Inflammatory macrophage treated with lipopolysaccharide for 1 hour (primary cell): ENCODE measurements at places on chromosomes 11 and 22.

DNA sequence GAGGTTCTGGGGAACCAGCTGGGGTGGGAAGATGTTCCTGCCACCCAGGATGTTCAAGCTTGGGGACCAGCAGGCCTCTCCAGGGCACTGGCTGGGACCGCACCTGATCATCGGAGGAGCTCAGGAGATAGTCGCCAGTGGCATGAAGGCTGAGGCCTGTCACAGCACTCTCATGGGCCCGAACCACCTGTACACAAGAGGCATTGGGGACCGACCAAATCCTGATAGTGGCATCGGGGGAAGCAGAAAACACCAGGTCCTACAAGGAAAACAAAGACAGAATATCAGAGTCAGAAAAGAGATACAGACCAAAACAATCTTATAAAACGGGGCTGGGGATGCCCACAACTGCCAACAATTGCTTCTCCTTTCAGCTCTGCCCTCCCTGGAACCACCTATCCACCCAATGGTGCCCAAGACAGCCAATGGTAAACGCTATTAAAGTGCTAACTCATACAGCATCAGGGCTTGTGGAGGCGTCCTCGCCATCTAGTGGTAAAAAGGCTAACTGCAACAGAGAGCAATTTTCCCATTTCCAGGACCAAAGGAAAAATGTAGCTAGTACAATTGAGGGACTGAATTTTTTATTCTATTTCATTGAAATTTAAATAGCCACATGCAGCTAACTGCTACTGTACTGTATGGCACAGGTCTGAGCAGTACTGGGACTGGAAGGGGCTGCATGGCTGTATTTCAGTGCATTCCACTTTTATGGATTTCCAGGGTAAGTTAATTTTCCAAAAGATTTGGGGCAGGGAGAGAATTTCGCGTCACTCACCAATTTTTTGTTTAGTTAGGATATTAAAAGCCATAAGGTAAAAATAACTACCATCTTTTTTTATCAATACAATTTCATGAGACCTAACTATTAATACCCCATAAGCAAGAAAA, 7.1 kb downstream of the PRPF19 start:
- DNase-seq, result peak; percentile 87

DNA sequence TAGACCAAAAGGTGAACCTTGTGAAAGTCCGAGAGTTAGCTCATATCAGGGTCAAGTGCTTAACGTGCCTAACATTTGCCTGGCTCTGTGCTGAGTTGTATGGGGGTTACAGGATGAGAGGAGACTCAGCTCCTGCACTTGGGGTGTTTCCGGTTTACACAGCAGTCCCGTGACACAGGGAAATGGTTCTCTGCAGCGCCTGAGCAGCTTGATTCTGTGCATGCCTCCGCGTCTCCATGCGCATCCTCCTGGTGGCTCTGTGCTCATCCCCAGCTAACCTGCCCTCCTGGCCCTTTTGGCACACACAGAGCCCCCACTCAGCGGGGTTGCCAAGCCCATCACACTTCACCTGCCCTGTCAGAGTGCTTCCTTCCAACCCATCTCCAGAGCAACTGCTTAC, 238.3 kb upstream of the TBCEL start:
- no peak for DNase-seq

DNA sequence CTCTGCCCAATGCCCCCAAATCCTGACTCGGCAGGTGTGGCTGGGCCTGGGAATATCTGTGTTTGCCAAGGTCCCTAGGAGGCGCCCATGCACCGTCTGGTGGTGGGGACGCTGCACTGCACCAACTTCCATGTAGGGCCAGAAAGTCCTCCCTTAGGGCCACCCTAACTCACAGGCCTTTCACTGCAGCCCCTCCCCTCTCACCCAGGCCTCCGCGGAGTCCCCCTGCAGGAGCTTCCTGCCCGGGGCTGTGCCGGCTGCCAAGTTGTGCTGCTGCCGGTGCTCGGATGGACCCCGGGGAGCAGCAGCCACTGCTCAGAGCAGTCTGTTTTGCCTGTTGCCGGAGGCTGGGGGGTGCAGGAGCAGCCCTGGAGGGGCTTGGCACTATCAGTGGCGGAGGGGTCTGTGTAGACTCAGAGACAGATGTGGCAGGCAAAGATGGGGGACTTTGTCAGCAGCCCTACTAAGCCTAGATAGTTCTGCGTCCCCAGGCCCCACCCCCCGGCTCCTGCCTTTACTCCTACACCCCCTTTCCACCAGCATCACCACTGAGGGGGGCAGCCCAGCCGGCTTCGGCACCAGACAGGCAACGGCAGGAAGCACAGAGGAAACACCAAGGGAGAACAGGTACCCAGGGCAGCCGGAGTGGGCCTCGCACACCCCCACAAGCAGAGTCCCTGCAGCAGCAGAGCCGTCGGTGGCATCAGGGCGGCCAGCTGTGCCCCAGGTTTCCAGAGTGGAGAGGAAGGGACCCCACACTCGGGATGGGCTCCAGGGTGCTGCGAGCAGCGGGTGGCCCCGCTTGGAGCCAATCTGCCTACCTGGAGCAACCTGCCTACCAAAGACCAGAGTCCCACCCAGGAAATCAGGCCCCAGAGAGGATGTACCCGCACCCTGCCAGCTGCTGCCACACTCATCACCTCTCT, 124.3 kb downstream of the TRIM29 start:
- peak; percentile 18 for DNase-seq

GRCh38 chr11:7672960-7673723, at the start of gene CYB5R2:
Gene CYB5R2, minus strand, starts transcription at chr11:7673500. Its CDS starts 675 bp downstream, at chr11:7672825.
- peak; percentile 23 for DNase-seq

- DNase-seq, result peak; percentile 98
Observed at GRCh38 chr11:72805216-72805615, 9.0 kb upstream of the ATG16L2 start.

DNA sequence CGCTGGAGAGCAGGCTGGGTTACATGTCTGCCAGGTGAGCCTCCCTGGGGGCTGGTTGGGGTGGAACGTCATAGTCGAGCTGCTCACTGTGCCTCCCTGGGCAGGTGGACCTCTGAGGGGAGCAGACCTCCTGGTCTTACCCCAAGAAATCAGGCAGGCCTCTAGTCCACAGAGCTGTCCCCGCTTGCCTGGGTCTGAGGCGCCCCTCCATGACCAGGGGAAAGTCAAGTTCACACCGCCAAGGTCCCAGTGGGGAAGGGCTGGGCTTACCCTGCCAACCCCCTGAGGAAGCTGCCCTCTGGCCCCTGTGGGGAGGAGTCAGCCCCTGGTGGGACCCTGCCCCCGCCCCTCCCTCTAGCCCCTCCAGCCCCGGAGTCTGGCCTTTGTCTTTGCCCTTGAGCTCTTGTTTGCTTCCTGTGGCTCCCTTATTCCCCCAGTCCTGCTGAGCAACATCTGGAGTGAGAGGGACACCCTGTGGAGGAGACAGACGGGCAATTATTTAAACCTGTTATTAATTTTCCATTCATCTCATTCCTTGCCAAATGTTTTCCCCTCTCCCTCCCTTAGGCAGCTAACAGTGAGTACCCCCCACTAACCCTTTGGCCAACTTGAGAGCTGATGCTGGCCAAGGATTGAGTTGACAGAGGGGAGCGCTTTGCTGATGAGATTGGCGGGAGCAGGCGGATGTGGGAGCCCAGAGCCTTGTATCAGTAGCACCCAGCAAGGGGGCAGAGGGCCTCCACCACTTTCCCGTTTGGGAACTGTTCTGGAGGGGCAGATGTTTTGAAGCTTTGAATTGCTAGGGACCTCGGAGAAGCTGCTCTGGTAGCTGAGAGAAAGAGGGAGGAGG, 83.4 kb downstream of the CEP164 start:
- no peak for DNase-seq

- DNase-seq, result peak; percentile 69
Observed at GRCh38 chr22:45227645-45228400, 12.9 kb downstream of the KIAA0930 start.

- no peak for DNase-seq
Observed at GRCh38 chr11:115085461-115086210, 407.3 kb downstream of the NXPE2 start.

GRCh38 chr22:25156736-25157135, 42.9 kb upstream of the CRYBB3 start:
- DNase-seq, result no peak

DNA sequence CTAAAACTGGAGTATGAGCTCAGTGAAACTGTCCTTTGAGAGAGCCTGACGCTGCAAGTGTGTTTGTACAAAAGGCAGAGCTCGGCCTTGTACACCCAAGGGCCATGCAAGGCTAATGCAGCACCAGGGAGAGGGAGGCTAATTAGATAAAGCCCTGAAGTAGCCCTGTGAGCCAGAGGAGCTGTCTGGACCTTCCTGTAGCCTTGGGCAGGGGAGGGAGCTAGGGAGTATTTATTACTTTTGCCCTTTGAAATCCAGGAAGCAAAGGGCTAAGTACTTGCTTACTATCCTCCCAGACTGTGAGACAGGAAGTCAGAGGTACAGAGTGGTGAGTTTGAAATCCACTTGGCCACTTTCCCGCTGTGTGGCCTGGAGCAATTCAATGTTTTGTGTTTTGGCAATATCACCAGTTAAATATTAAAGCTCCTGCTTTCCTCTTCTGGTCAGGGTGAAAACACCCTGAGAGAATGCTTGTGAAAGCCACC, 10.2 kb upstream of the LDHA start:
- peak; percentile 33 for DNase-seq

DNA sequence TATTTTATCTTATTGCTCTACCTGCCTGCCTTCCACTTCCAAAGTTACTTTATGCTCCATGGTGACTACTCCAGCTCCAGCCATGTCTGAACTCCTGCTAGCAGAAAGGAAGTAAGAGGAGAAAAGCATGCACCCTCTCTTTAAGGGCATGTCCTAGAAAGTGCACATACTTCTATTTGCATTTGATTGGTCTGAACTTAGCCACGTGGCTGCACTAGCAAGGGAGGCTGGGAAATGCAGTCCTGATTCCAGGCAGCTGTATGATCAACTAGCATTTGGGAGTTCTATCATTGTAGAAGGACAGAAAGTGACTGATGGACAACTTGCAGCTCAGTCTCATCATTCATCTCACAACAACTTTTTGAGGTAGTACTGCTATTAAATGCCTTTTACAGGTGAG, 515.7 kb downstream of the BUD13 start:
- no peak for DNase-seq

GRCh38 chr11:131864228-131864627, 493.8 kb downstream of the NTM start:
- DNase-seq, result no peak

GRCh38 chr22:44950806-44951509, 58.8 kb downstream of the PHF21B start:
- DNase-seq, result no peak

DNA sequence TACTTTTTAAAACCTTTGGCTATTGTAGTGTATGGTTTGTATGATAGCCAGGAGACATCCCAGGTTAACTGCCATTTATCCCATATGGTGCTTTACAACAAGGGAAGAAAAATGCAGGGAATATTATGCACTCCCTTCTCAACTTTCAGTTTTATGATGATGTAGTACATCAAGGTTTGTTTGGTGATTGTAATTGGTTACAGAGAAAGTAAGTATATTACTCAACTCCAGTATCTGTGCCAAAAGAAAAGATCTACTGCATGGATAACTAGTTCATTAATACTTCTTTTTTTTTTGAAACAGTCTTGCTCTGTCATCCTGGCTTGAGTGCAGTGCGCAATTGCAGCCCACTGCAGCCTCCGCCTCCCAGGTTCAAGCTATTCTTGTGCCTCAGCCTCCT, 65.3 kb downstream of the BCL2L13 start:
- no peak for DNase-seq

DNA sequence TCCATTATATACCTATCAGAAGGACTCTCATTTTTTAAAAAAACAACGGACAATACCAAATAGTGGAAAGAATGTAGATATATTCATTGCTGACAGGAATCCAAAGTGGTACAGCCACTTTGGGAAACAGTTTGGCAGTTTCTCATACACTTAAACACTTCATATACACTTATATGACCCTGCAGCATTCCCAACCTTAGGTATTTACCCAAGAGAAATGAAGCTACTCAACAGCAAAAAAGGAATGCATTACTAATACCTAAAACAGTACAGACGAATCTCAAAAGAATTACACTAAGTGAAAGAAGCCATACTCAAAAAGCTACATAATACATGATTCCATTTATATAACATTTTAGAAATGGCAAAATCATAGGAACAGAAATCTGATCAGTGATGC, 51.5 kb downstream of the RBFOX2 start:
- DNase-seq, result no peak

GRCh38 chr11:88337987-88338668, 592 bp upstream of the CTSC start:
- peak; percentile 93 for DNase-seq

DNA sequence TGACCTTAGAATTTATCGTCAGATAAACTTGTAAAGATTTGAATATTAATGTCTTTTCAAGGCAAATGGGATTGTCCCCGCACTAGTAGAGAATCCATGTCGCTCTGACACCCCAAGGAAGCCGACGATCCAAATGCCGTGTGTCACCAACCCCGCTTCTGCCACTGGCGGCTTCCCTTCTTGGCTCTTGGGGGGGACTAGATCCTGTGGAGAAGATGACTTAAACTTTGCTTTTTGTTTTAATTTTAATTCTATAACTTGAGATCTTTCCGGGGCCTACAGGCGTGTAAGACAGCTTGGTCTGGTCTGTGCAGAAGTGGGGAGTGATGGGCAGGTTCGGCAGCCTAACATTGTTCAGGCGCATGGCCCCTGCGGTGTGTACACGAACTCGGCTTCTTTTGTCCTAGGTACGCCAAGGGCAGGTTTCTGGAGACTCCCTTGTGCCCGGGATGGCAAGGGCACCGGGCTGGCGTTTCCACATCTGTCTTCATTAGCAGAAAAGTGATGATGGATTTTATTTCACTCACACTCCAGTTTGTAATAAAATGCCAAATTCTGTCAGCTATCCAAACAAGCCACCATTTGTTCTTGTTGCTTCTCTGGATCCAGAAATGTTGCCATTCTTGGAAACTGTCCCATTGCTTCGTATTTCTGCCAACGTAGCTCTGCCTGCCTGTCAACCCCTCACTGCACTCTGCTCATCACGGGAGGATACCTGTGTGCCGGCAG, 6.7 kb downstream of the YDJC start:
- DNase-seq, result no peak

- DNase-seq, result peak; percentile 62
Observed at GRCh38 chr11:34176751-34177209, 71.4 kb downstream of the NAT10 start.

DNA sequence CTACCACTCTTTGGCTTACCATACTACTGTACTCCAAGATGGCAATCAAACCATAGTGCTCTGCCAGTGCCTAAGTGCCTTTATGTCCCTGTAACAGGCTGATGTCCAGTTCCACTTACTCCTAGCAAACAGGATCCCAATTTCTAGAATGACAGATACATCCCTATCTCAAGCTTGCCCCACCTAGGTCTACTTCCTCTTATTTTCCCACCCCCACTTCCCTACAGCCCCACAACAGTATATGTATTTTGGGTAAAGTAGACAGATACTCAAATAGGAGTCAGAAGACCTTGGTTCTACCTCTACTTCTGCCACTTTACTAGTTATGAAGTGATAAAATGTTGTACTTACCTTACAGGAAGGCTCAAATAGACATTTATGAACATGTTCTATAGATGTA, 24.1 kb downstream of the SIK3 start:
- DNase-seq, result peak; percentile 66

- DNase-seq, result peak; percentile 25
Observed at GRCh38 chr11:72996959-72997358, 145.2 kb downstream of the FCHSD2 start.

GRCh38 chr11:62535802-62536201, 10.8 kb downstream of the AHNAK start:
- no peak for DNase-seq
